ENCODE measurements at places on chromosomes 3 and 15.

- DNase-seq: no peak
Observed at GRCh38 chr3:130889416-130889946, 4.4 kb upstream of the ATP2C1 start.

DNA sequence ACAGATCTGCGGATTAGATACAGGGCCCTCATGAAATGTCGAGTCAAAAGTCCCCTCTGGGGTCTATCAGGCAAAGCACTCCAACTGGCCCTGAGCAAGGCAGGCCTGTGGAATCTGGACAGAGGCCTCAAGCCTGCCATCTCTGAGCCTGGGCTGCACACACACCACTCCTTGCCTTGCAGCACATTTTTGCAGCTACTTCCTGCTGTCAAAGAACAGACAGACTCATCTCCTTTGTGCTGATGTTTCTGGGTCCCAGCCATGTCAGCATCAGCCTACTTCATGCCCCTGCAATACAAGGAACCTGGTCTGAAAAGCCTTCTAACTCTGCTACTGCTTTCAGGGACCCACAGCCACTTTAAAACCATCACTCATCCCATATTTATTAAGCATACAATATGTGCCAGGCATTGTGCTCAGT lies 60.6 kb upstream of the IL12A start:
- no peak for DNase-seq

DNA sequence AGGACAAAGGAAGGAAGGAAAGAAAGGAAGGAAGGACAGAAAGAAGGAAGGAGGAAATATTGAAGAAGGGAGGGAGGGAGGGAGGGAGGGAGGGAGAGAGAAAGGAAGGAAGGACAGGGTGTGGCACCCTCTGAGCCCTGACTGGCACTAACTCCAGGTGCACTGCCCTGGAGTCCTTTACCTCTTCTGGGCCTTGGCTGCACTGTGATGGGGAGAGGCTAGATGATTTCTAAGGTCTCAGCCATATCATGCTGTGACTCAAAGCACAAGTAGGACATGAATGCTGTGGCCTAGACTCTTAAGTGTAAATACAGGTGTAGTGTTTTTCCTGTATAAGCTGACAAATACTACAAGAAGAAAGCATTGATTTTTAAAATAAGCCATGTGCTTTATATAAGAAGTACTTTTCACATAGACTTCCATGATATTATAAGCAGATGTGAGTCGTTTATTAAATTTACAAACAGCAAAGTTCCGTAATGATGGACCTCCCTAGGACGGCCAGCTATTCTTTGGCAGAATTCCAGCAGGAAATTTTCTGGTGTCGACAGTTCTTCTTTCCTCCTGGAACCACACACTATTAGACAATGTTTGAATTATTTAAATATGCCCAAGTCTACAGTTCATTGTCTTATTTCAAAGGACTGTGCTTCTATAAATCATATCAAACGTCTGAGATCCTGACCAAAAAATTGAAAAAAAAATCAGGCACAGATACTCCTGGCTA lies 213.8 kb upstream of the C2CD4B start:
- DNase-seq: no peak

DNA sequence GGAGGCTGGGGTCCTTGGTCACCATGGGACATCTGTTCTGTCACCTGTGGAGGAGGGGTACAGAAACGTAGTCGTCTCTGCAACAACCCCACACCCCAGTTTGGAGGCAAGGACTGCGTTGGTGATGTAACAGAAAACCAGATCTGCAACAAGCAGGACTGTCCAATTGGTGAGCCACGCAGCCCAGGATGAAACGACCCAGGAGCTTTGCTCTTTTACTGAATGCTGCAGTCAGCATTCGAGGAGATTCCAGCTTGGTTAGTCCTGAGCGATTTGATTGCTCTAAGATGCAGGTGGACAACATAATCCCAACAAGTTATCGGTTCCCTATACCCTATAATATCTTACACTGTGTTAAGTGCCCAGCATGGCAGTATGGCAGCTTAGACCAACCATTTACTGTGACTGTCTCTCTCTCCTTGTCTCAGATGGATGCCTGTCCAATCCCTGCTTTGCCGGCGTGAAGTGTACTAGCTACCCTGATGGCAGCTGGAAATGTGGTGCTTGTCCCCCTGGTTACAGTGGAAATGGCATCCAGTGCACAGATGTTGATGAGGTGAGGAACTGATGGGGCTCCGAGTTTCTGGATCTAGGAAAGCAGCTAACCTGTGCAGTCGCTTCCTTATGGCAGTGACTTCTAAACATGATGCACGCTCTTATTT lies 7.8 kb downstream of the THBS1 start:
- DNase-seq: no peak

GRCh38 chr3:188689101-188689574 lies 482.6 kb upstream of the TPRG1 start:
- no peak for DNase-seq

GRCh38 chr15:42166225-42166940 lies 9.9 kb upstream of the PLA2G4F start:
- no peak for DNase-seq

GRCh38 chr15:65068403-65068788 lies 605 bp upstream of the RASL12 start:
- DNase-seq: no peak

DNA sequence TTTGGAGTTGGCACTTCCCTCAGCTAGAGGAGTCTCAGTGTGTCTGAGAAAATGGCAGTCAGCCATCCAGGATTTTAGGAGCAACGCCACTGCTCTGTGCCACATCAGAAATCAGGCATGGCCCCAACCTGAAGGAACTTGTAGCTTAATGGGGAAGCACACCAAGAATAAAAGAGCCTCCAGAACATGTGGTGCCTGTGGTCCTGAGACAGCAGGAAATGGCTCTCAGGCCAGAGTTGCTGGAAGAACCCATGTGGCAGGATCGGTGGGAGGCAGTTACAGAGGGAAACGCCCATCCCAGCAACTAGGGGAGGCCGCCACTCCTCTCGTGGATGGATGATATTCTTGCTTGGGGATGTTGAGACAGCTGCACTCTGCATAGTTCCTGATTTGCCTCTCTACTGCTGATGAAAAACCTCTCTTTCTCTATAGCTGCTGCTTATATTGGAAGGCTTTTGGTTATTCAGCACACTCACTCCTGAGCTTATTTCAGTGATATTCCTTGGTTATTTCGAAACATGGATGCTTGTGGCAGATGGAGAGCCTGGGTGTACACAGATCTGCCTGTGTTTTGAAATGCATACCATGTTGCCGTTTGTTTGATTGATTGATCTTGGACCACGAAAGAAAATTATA lies 52.4 kb downstream of the KLHL25 start:
- DNase-seq: no peak
